ENCODE measurements at places on chromosomes 4 and X.
A peak's percentile ranks its signal among the peaks of the same experiment; 100 is the strongest.

DNA sequence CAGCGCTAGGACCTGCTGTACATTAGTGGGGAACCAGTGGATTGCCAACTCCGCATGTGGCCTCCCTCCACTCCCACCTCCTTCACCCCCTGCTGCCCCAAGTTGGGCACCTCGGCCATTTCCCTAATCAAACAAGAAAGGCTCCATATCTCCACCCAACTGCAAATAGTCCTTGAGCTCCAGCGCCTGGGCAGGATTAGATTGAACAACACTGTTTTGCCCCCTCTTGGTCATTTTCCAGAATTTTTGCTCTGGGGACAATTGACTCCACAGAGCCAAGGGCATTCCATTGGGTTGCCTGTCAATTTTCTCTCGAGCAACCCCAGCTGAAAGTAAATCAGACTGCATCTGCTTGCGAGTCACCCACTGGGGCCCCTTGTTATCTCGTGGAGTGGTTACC is 29.6 kb downstream of the CXCL13 start:
- no peak for DNase-seq

- DNase-seq = no peak
Observed at GRCh38 chr4:123741906-123742305, 345.3 kb downstream of the SPRY1 start.

DNA sequence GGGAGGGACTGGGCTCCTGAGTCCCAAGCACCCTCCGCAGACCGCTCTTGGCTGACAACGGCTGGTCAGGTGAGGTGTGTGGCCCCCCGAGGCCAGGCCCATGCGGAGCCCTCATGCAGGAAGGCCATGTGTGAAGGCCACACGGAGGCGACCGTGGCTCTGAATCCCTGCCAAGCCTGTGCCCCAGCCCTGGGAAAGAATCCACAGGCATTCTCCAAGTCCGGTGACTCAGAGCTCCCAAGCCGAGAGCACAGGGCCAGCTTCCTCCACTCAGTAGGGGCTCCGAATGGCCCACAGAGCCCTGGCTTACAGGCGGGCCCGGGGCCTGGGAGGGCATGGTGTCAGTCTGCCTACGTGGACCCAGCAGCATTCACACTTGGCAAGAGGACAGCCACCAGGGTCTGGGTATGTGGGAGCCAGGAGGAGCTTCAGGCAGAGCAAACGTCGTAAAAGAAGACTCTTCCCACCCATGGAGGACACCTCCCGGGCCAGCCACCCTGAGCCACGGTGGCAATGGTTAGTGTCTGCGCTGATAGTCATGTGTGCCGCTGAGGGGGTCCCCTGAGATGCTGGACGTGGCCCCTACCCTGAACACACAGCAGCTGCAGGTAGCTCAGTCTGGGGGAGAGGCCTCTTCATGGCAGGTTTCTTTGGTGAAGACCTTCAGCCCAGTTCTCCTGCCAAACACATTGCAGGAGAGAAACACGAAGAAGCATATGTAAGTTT is 105.7 kb downstream of the PSAPL1 start:
- DNase-seq = peak; percentile 82

DNA sequence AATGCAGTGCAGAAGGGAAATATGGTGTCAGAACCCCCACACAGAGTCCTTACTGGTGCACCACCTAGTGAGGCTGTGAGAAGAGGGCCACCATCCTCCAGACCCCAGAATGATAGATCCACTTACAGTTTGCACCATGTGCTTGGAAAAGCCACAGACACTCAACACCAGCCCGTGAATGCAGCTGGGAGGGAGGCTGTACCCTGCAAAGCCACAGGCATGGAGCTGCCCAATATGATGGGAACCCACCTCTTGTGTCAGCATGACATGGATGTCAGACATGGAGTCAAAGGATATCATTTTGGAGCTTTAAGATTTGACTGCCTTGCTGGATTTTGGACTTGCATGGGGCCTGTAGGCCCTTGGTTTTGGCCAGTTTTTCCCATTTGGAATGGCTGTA is 34.2 kb upstream of the PGM2 start:
- no peak for DNase-seq

DNA sequence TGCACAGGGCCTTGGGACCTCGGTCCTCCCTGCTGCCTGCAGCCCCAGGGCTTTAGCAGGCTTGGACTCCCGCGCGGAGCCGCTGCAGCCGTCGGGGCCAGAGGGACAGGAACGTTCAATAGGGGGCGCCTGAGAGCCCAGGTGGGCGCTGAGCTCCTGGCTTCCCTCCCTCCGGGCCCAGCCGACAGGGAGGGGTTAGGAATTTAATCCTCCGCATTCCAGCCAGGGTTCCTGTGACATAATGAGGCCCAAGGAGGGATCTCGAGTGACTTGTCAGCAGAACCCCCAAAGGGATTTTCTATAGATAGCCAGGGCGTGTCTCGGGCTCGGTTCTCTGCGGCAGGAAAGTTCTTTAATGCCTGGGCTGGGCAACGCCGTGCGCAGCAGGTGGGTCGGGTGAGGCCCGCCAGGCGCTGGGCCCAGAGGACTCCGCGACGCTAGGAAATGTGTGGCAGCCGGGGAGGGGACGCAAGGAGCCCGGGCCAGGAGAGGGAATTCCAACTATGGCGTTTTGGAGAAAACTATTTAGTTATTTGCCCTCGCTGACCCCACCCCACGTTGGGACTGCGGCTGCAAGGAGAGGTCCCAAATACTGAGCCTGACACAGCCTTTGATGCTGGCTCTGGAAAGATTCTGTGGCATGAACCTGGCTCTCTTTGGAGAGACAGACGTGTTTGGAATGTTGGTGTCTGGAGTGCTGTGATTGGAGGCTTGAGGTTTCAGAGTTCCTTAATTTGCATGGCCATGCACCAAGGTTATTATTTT is 285.2 kb upstream of the GATB start:
- peak; percentile 95 for DNase-seq

DNA sequence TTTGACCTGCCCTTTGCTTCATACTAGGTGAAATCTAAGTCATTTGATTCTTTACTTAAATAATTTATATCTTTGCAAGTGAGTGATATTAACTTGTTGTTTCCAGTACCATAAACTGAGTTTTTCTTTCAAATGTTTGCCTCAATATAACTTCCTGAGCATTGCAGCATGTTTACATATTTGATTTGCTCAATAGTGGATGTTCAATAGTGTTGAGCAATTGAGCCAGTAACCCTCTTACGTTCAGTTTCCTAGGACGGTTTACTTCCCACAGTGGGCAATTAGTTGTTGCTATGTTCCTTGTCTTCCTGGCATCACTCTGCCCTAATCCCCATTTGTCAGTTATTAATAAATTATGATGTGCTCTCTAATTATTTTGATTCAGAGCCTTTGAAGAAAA is 278.5 kb downstream of the EPHA5 start:
- DNase-seq = no peak

GRCh38 chr4:178086320-178086719 is 644.1 kb upstream of the AGA start:
- peak; percentile 64 for DNase-seq

DNA sequence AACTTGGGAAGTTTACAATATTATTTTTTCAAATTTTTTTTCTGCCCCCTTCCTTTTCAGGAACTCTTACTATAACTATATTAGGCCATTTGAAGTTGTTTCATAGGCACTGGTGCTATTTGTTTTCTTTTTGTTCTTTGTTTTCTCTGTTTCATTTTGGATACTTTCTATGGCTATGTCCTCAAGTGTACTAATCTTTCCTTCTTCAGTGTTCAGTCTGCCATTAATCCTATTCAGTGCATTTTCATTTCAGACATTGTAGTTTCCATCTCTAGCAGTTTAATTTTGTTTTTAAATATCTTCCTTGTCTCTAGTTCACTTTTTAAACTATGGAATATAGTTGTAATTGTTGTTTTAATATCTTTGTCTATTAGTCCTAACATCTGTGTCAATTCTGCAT is 48.0 kb upstream of the SMAD1 start:
- DNase-seq = no peak

GRCh38 chr4:161133586-161134276 is 1030.1 kb downstream of the FSTL5 start:
- DNase-seq = no peak

- no peak for DNase-seq
Observed at GRCh38 chr4:95379633-95380032, 169.1 kb downstream of the UNC5C start.

- DNase-seq = no peak
Observed at GRCh38 chr4:166518776-166519175, 645.7 kb downstream of the TLL1 start.

GRCh38 chrX:131734621-131735020 is 190.7 kb downstream of the OR13H1 start:
- DNase-seq = no peak

GRCh38 chr4:78556665-78557064 is 5.1 kb downstream of the ANXA3 start:
- DNase-seq = no peak

DNA sequence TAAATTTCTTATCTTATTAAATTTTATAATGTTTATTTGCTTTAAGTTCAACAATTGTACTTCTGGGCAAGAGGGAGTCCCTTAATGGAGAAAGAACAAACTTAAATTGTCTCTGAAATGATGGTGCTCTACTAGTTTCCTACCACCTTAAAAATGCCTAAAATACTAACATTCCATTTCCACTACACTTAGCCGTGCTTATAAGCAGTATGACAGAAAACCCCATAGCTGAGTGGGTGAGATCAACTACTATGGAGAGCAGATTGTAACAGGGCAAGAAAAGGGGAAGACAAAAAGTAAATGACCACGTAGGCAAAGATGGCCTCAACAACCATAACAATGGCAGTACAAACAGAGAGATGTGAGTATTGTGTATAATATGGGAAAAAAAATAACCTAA is 35.0 kb downstream of the RFC1 start:
- DNase-seq = no peak

DNA sequence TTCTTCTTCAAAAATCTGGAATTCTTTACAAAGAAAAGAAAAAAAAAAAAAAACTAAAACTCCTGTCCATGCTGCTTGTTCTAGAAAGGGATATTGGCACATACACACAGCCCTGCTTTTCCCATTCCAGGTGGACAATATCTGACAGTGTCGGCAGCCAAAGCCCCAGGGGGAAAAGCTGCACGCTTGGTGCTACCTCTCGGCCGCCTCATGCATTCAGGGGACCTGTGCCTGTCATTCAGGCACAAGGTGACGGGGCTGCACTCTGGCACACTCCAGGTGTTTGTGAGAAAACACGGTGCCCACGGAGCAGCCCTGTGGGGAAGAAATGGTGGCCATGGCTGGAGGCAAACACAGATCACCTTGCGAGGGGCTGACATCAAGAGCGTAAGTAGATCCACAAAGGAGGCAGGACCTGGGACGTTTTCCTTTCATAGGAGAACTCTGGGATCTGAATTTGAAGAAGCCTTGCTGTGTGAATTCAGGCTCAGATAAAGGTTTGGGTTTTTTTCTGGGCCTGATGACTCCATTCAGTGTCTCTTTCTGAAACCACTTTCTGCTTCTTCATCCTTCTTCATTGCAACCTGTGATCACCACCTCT is 71.9 kb downstream of the NPNT start:
- no peak for DNase-seq

DNA sequence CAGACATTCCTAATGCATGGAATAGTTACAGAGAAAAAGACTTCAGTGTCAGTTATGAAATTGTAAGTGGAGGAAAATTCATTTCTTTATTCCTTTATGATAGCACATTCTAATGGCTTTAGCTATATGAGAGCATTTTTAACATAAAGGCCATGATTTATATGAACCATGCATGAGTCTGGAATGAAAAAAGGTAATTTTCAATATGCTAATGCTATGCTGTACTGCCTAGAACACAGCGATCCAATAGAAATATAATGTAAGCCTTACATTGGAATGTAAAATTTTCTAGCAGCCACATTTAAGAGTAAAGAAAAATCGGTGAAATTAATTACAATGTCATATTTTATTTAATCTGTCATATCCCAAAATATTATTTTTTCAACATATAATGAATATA is 932.0 kb downstream of the C4orf33 start:
- no peak for DNase-seq

DNA sequence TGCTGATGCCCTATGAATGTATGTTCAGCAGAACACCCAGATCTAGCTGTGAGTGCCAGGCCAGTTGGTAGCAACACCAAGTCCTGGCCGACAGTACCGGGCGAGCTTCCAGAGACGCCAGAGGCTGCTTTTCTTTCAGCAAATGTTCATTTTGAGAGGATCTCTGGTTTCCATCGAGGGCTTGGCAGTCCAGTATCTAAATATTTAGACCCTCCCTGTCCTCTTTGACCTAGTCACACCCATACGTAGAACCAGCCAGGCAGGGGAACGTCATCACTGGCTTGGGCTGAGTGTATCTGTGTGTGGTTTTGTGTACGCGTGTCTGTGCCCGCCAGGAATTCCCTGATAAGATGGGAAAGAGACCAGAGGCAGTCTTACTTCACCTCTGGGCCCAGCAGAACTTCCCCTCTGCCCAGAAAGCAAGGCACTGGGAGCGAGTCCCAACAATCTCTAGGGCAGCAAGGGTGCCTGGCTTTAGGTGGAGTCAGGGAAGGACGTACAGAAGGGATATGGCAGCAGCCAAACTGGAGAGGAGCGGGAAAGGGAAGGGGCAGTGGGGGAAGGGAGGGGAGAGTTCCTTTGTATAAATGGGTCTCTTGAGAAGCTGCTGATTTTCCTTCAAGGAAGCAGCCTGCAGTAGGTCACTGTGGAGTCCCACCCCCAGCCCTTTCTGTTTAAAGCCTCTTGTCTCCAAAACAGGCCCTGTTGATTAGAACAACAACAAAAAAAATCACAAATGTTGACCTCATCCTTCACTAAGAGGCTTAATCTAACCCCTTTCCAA is 15.0 kb upstream of the ELF4 start:
- peak; percentile 60 for DNase-seq

DNA sequence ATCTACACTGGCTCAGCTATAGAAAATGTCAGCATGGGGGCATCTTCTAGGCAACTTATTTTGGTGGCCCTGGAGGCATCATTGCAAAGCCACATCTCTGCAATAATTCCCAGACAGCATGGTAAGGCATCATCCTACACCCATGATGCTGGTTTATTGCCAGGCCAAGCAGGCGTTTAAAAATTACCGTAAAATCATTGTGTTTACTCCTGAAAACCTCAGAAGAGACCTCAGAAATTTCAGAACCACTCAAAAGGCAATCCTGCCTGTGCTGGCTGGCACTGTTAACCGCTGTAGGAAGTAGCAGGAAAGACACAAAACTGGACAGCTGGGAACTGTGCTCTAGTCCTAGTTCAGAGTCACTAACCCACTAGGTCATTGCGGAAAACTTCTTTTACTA is 63.2 kb downstream of the MID1 start:
- no peak for DNase-seq

DNA sequence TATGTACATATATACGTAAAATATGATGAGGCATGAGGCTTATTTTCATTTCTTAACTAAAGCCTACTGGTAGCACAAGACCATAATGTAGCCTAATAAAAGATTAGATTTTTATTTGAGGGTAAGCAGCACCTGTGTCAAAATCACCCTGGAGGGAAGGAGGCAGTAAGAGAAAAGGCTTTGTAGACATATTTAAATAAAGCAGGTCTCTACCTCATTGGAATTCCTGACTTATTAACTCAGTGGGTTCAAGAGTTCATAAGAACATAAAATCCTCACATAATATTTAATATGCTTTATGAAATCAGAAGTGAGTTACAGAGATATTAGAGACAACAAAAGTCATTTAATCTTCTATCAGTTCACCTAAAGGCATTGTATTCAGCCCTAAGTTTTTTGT is 261.6 kb upstream of the ANKRD50 start:
- no peak for DNase-seq

Data from islet precursor cell (in vitro differentiated cells).